ENCODE measurements at places on chromosomes 1 and 21. TPM values are rescaled to one million over a fixed set of nuclear protein-coding genes. Genes with fewer than 3 reads are reported as not detected.

DNA sequence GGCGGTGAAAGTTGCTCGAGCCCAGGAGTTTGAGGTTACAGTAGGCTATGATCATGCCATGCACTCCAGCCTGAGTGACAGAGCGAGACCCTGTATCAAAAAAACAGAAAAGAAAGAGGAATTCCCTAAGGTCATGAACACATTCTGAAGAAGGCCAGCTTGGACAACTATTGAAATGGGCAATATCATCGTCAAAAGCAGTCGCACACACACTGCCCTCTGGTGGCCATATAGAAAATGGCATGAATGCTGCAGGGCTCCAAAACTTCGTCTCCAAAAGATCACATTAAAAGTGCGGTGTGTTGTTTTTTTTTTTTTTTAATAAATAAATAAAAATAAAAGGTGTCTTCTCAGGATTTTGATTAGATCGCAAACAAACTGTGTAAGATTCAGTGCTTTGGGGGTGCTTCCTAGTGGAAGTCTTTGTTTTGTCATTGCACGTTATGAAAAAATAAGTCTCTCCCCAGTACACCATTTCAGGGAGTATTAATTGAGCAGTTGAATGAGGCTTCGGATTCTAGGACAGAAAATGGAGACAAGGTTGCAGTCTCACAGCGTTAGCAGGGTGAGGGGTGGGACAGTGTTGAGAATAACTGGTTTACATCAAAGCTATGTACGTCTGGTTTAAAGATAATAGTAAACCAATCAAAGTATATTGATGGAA, 87.5 kb upstream of the FMN2 start:
- H3K36me3 ChIP-seq, result no peaks in the 10 kb centered on the region
- H3K27me3 ChIP-seq, result peaks cover 53% of the 10 kb centered on the region
- no peaks in the 10 kb centered on the region for H3K4me1 ChIP-seq
- DNase-seq, result no peak

DNA sequence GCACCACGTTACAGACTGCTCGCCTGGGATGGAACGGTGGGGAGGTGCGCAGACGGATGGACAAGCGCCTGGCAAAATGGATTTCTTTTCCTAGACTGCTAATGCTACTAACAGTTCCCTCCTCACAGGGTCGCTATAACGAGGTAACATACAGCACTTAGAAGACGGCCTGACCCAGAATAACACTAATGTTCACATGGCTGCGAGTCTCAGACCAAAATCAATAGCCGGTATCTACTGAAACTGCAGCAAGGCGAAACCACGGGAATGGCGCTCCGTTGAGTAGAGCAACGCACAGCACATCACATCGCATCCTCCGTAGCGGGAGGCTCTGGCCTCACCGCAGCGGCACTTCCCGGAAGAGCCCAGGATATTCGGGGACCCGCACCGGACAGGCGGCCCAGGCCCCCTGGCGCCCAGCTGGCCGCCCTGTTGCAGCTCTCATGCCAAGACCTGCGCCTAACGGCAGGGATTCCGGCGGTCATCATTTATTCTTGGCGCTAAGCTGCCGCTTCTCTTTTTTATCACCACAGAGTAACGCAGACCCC, 46.6 kb downstream of the VPS26C start:
- peaks cover 37% of the 10 kb centered on the region for H3K4me1 ChIP-seq
- H3K36me3 ChIP-seq, result peaks cover 9% of the 10 kb centered on the region
- H3K27ac ChIP-seq, result peak overlapping the region; percentile 78
- H3K4me3 ChIP-seq, result peak overlapping the region; percentile 85
- no peak for DNase-seq

- peaks cover 14% of the 10 kb centered on the region for H3K4me1 ChIP-seq
- H3K27ac ChIP-seq, result no peak overlapping the region
- no peaks in the 10 kb centered on the region for H3K36me3 ChIP-seq
Observed at GRCh38 chr1:202815120-202815519, 4.4 kb downstream of the PCAT6 start.

- H3K27ac ChIP-seq, result no peak overlapping the region
- H3K36me3 ChIP-seq, result peaks cover 19% of the 10 kb centered on the region
- no peak overlapping the region for H3K4me3 ChIP-seq
- H3K27me3 ChIP-seq, result no peaks in the 10 kb centered on the region
Observed at GRCh38 chr1:206725109-206725963, 40.6 kb downstream of the MAPKAPK2 start.

DNA sequence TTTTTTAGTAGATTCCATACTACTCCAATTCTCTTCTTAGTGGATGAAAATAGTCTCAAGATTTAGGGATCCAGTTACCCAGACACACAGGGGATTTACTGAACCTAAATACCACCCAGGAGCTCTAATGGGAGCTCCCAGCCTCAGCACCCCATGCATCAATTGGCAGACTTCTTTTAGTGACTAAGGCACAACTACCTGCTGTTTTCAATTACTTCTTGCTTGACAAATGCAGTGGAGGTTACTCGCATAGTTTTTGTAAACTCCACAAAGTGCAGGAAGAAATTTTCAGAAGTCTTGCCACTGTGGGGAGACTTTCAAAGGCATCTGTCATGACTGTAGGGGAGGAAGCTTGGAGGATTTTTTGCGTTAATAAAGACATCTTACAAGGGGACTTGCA, 35.5 kb upstream of the MAP10 start:
- DNase-seq, result no peak
- H3K36me3 ChIP-seq, result no peaks in the 10 kb centered on the region
- H3K27ac ChIP-seq, result no peak overlapping the region
- H3K4me3 ChIP-seq, result no peak overlapping the region
- H3K27me3 ChIP-seq, result no peaks in the 10 kb centered on the region

GRCh38 chr1:177354247-177354646, 183.5 kb downstream of the BRINP2 start:
- H3K4me3 ChIP-seq, result no peak overlapping the region
- no peaks in the 10 kb centered on the region for H3K4me1 ChIP-seq

- H3K36me3 ChIP-seq, result no peaks in the 10 kb centered on the region
- no peaks in the 10 kb centered on the region for H3K27me3 ChIP-seq
- H3K4me1 ChIP-seq, result no peaks in the 10 kb centered on the region
- H3K4me3 ChIP-seq, result no peak overlapping the region
- no peak for DNase-seq
Observed at GRCh38 chr1:18256282-18257235, 149.0 kb downstream of the IGSF21 start.

GRCh38 chr1:221961532-221962292, 219.8 kb upstream of the DUSP10 start:
- H3K4me1 ChIP-seq, result no peaks in the 10 kb centered on the region
- no peak overlapping the region for H3K4me3 ChIP-seq
- H3K27ac ChIP-seq, result no peak overlapping the region
- no peaks in the 10 kb centered on the region for H3K27me3 ChIP-seq
- DNase-seq, result no peak
- H3K36me3 ChIP-seq, result no peaks in the 10 kb centered on the region

DNA sequence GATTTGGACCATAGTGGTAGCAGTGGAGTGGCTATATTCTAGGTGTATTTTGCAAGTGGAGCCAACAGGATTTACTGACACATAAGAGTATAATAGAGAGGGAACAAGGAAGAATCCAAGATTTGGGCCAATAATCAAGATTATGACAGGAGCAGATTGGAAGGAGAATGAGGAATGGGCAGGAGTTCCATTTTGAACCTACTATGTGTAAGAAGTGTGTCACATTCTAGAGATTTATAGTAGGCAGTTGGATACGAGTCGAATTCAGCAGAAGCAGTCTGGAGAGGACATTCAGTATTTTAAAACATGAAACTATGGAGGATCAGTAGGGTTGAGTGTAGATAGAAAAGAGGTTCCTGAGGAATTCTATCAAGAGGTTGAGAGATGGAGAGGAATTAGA, 21.7 kb downstream of the INKA2 start:
- no peak overlapping the region for H3K4me3 ChIP-seq
- no peaks in the 10 kb centered on the region for H3K27me3 ChIP-seq
- H3K4me1 ChIP-seq, result peaks cover 33% of the 10 kb centered on the region
- H3K36me3 ChIP-seq, result no peaks in the 10 kb centered on the region

- no peaks in the 10 kb centered on the region for H3K36me3 ChIP-seq
- DNase-seq, result no peak
- H3K27ac ChIP-seq, result no peak overlapping the region
- no peak overlapping the region for H3K4me3 ChIP-seq
- H3K4me1 ChIP-seq, result no peaks in the 10 kb centered on the region
Observed at GRCh38 chr1:46436844-46437243, 42.7 kb downstream of the FAAH start.

DNA sequence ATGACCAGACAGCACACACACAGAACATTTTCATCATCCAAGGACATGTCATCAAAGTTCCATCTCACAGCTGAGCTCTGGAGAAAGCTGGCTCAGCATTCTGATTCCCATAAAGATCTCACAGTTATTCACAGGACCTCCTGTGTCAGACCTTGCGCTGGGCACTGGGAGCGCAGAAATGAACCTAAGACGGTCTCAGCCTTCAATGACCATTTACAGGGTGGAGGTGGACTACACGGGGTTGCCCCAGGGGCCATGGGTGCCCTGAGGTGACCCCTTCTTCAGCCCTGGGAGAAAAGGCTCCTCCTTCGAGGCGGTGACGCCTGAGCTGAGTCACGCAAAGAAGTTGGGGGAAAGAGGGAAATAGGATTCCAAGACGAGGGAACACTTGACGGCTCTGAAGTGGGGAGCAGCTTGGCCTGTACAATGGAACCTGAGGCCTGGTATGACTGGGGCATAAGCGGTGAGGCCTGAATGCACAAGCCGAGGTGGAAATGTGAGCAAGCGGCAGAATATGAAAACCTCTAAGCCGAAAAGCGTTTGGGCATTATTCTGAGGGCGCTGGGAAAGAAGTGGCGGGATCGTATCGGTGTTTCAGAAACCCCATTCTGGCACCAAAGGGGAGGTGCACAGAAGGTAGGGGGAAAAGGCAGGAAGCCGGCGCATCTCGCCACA, 797 bp downstream of the CC2D1B start:
- H3K27ac ChIP-seq, result peak overlapping the region; percentile 97
- H3K4me1 ChIP-seq, result peaks cover 56% of the 10 kb centered on the region
- DNase-seq, result peak; percentile 83
- no peaks in the 10 kb centered on the region for H3K27me3 ChIP-seq
- peaks cover 42% of the 10 kb centered on the region for H3K36me3 ChIP-seq

DNA sequence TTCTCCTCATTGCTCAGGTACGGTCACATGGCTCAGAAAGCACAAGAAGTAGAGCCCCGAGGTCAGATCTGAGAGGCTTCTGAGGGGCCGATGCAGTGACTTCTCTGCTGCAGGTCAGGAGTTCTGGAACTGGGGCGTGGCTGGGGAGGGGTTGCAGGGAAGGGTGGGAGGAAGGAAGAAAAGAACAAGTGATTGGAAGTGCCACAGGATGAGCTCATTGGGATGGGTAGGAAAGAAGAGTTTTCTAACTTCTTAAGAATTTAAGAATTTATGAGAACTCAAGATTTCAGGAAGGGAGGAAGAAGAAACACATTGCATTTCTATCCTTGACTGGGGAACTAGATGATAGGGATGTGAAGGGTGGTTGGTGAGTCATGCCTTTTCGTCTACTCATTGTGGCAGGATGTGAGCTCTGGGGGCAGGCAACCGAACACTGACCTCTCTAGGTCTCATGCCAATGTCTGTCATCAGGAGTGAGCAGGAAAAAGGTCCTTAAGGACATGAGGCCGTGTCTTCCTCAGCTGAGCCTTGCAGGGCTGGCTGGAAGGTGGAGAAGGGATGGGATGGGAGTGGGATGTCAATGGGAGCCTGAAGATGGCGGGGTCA, 497 bp downstream of the FCRLB start:
- H3K36me3 ChIP-seq, result no peaks in the 10 kb centered on the region
- no peak overlapping the region for H3K27ac ChIP-seq
- no peak for DNase-seq
- H3K4me3 ChIP-seq, result no peak overlapping the region

DNA sequence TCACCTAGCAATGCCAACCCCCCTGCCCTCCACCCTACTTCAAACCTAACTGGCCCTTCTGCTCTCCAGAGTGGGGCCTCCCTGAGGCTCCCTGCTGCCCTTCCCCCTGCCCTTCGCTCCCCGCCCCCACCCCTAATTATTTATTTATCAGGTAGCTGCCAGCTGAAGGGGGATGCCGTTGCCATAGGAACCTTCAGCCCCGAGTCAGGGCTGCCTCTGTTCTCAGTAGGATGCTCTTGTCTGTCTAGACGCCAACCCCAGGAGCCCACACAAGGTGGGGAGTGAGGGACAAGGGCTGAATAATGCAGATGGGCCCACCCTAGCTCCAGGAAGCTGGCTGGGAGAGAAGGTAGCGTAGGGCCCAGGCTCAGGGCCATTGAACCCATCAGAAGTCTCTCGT, 41.1 kb downstream of the NKAIN1 start:
- H3K27ac ChIP-seq, result no peak overlapping the region
- H3K4me3 ChIP-seq, result no peak overlapping the region
- no peak for DNase-seq
- no peaks in the 10 kb centered on the region for H3K27me3 ChIP-seq
- H3K4me1 ChIP-seq, result no peaks in the 10 kb centered on the region

- H3K36me3 ChIP-seq, result no peaks in the 10 kb centered on the region
- no peak overlapping the region for H3K4me3 ChIP-seq
- no peak for DNase-seq
Observed at GRCh38 chr1:33363470-33363861, 42.6 kb upstream of the A3GALT2 start.

DNA sequence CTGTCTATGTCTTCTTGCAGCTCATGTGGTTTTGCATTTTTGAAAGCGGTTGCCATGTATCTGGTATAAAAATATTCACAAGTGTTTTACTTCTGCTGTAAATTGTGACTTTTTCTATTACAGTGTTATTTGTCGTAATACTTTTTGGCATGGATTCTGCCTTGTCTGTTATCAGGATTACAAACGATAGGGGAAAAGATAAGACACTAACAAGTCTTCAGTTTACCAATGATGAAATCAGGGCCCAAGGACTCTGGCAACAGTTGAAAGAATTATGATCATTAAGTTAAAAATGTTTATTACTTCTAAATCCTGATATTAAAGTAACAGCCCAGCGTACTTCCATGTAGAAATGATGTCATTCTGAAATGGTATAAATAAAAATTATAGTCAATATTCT, 298.8 kb downstream of the KIF26B start:
- H3K27ac ChIP-seq, result no peak overlapping the region
- no peaks in the 10 kb centered on the region for H3K36me3 ChIP-seq
- H3K4me3 ChIP-seq, result no peak overlapping the region
- H3K27me3 ChIP-seq, result no peaks in the 10 kb centered on the region
- H3K4me1 ChIP-seq, result no peaks in the 10 kb centered on the region
- no peak for DNase-seq

Gene ROR1
- 9.3 TPM for total RNA-seq

Gene RASSF5
- 133 TPM for total RNA-seq

Gene AADACL4
- total RNA-seq, result 0.23 TPM

Gene GNG4
- 0.17 TPM for total RNA-seq
